ENCODE measurements at places on chromosomes 16 and 17.

DNA sequence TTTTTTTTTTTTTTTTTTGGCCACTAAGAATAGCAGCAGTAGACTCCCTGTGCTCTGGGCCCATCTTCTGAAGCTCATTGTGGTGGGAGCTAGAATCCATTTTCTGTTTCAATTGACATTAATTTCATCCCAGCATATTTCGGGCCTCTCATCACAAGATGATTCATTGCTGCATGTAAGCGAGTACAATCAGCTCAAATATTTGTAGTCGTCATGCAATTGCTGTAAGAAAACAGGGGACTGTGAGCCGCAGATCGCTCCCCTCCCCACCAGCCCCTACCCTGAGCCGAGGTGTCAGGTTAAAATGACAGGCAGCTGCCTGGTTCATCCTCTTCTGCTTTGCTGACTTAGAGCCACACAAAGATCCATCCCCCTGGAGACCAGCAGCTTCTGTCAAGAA is 358.8 kb upstream of the CDH5 start:
- no peak for DNase-seq

GRCh38 chr17:73952082-73952479 is 251.4 kb upstream of the RPL38 start:
- DNase-seq = no peak

DNA sequence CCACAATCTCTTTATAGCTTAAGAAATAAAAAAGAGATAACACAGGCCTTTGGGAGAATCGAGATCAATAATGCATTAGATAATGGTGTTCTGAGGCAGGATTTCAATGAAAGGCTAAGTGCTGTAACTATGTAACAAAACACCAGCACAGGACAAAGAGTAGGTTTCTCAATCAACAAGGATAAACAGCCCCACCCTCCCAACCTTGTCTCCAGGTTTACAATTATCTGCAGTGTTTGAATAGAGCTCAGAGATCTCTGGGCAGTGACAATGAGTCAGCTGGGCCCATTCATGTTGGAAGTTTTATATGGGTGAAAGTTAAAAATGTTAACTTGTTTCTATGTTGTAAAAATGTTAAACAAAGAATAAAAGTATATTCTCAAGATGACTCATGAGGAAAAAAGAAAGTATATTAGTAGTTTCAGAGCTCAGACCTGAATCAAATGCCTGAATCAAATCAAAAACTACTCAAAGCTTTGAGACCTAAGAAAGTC is 17.0 kb upstream of the KRT20 start:
- DNase-seq = no peak

DNA sequence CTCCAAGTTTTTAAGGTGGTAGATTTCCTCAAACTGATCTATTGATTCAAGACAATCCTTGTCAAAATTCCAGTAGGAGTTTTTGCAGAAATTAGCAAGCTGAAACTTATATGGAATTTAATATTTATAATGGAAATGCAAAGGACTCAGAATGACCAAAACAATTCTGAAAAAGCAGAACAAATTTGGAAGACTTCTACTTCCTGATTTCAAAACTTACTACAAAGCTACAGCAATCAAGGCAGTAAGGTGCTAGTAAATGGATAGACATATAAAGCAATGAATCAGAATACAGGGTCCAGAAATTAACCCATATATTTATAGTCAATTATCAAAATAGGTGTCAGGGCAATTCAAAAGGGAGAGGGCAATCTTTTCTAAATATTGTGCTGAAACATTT is 11.8 kb upstream of the IL21R start:
- DNase-seq = no peak

GRCh38 chr17:38921756-38922411 is 3.5 kb upstream of the LASP1NB start:
- no peak for DNase-seq

GRCh38 chr17:81491181-81491581 is 21.4 kb downstream of the ACTG1 start:
- DNase-seq = no peak

DNA sequence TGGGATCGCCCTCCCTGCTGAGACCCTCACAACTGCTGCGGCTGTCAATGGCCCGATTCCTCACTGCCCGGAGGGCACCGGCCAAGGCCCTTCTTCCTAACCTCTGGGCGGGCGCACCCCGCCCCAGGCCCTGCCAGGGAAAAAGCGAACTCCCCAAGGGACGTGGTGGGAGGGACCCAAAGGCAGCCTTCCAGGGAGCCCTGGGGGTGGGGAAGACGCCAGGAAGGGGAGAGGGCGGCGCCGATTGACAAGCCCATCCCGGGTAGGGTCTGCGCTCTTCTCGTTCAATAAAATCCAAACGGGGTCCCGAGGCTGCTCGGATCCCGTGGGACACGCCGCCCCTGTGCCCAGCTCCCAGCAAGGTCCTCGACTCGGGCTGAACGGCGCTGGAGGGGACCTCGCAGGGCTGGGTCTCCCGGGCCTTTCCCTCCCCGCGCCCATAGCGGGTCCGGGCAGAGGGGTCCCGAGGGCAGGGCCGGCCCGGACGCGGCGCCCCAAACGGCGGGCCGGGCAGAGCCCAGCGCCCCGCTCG is 416 bp downstream of the KIFC3 start:
- no peak for DNase-seq

- peak; percentile 11 for DNase-seq
Measured at GRCh38 chr17:50272711-50273653, 1.3 kb upstream of the TMEM92 start.

- no peak for DNase-seq
Measured at GRCh38 chr17:6823011-6823442, 8.5 kb downstream of the TEKT1 start.

DNA sequence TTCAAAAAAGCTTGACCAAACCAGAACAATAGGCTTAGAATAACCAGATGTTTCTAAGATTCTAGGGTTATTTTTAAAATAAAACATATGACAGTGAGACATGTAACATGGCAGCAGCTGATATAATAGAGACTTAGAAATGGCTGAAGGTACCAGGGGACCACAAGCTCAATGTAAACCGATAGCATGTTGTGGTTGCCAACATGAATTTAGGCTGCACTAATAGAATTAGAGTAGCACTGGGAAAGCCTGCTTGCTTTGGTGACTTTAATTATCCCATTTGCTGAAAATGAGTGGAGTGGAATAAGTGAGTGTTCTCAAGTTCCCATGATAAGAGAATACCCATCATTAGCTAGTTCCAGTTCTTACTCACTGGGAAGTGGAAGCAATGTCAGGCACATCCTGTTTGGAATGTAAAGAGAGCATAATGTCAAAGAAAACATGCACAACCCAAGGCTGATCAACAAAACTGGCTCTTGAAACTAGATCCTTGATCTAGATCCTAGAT is 621.2 kb upstream of the CDH5 start:
- DNase-seq = no peak

DNA sequence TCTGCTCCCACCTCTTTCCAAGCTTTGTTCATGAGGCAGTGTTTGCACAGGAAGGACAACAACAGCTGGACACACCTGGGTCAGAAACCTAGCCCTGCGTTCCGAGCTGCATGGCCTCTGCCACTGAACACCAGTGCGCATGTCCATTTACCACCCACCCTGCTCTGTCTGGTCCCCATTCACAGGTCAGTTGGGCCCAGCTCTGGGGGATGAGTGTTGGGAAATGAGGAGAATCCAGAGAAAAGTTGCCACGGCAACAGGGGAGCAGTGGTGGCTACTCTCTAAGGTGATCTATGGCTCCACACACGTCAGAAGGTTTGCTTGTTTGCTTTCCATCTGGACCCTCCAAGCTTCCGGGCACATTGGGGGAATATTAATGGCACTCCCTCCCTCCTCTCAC is 70.4 kb upstream of the ASIC2 start:
- DNase-seq = no peak

DNA sequence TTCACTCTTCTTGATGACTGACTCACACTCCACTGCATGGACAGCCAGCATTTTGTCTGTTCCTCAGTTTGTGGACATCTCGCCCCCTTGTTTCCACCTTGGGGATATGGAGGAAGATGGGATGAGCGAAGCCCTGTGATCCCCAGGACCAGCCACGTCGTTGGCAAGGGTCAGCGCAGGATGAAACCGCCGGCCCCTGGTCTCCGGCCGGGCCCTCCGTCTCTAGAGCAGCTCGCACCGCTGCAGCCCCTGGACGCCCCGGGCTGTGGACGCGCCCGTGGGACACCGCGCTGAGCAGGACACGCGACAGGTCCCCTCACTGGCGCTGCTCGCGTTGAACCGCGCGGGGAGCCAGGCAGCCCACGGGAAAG is 604 bp upstream of the ZC3H18 start:
- DNase-seq = no peak

- no peak for DNase-seq
Measured at GRCh38 chr16:11017499-11017898, 73.1 kb downstream of the CLEC16A start.

GRCh38 chr17:48488548-48489106 is 42.2 kb downstream of the HOXB1 start:
- DNase-seq = no peak

DNA sequence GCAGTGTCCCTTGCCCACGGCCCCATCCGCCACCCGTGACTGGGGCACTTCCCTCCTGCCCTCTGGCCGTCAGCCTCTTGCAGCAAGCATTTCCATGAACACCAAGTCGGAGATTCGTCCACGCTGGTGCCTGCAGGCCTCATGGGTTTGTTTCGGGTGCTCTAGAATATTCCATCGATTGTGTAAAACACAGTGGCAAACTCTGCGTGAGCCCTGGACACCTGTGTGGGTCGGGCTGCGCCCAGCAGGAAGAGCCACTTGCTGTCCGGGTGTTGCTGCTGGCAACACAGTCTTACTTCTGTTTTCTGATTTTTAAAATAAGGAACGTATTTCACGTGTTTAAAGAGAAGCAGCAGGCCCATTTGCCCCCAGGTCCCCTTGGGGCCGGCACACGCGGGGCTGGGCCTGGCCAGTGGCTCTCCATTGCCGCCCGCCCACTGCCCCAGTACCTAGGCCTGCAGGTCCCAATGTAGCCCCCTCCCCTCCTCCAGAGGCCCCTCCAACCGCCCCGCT is 10.0 kb downstream of the CYBC1 start:
- DNase-seq = no peak

DNA sequence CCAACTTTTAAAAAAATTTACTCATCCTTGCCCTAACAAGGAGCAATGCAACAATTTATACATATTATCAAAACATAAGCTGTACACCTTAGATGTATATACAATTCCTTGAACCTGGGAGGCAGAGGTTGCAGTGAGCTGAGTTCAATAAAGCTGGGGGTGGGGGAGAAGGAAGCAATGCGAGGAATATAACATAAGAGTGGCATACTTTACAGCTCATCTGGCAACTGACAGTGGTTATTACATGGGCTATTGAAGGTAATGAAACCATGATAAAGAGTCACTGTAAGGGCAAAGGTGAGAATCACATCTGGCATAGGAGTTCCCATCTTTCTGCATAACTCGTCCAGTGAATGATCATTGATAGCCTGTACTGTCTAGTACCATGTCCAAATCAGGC is 43.7 kb downstream of the CA4 start:
- DNase-seq = no peak

- DNase-seq = no peak
Measured at GRCh38 chr17:39118674-39119419, 32.6 kb downstream of the PLXDC1 start.

DNA sequence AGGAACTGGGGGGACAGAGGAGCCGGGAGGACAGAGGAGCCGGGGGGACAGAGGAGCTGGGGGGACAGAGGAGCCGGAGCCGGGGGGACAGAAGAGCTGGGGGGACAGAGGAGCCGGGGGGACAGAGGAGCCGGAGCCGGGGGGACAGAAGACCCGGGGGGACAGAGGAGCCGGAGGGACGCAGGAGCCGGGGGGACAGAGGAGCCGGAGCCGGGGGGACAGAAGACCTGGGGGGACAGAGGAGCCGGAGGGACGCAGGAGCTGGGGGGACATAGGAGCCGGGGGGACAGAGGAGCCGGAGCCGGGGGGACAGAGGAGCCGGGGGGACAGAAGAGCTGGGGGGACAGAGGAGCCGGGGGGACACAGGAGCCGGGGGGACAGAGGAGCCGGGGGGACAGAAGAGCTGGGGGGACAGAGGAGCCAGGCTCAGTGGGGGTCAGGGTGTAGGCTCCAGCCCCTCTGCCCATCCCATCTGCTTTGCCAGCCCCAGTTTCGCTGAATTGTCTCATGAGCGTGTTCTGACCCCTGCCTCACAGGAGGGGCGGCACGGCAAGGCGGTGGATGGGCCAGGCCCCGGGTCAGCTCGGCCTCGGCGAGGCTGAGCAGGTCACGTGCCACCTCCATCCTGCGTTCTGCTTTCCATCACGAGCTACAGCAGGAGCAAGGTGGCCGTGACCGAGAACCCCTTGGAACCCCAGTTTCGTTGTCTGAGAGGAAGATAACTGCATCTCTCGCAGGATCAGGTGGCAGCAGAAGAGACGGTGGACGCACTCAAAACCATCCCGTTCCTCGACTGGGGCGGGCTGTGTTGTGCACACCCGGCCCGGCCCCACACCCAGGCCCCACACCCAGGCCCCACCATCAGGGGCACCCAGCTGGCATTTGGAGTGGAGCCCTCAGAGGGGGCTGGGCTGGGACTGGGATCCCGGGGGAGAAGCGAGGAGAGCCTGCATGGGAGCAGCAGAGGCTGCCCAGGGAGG is 26.1 kb upstream of the CBFA2T3 start:
- DNase-seq = no peak

GRCh38 chr16:27811881-27812280 is 251.6 kb downstream of the GSG1L start:
- no peak for DNase-seq

GRCh38 chr16:9012848-9013507 is 49.3 kb upstream of the USP7 start:
- no peak for DNase-seq

- no peak for DNase-seq
Measured at GRCh38 chr17:29557739-29558116, 9.1 kb downstream of the ABHD15 start.

DNA sequence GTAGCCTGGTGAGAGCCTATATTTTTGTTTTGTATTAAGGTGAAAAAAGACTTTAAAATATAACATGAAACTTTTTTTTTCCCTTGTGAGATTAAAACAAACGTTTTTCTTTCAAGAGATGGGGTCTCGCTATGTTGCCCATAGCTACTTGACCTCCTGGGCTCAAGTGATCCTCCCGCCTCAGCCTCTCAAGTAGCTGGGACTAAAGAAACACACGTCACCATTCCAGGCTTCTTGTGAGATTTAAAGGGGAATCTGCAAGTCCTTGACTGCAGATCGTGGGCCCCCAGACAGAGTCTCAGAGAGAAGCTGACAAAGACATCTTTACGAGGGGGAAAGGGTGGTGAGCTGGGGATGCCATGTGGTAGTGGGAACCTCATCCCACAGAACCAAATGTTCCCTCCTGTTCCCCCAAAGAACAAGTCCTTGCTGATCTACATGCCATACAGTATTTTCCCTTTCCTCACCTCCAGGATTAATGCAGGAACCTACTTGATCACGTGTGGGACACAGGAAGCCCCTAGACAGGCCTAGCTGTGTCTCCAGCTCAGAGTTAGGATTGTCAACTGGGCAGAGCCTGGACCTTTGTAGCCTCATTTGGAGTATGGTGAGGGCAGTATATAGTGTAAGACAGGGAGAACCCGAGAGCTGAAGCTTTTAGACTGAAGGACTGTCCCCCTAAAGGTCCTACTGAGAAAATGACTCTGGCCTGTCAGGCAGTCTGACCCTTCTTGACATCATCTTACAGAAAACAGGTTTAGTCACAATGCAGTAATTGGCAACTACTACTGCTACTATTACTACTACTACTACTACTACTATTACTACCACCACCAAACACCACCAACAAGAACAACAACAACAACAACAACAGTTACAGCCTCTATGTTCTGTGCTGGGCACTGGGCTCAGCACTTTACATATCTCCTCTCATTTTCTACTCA is 4.1 kb downstream of the MAP3K14 start:
- no peak for DNase-seq

- DNase-seq = no peak
Measured at GRCh38 chr17:14541714-14542113, 240.8 kb downstream of the HS3ST3B1 start.

- DNase-seq = no peak
Measured at GRCh38 chr17:3682033-3682432, 13.4 kb downstream of the EMC6 start.

Data from stimulated activated CD8-positive, alpha-beta memory T cell treated with anti-CD3 and anti-CD28 coated beads, Interleukin-15, amount 100 ng/mL, for 1 hour (primary cell).